Stimulated activated CD4-positive, alpha-beta T cell treated with anti-CD3 and anti-CD28 coated beads, Interleukin-2, amount 100 ng/mL, for 48 hours (primary cell): ENCODE measurements at places on chromosomes 1 and 21.

DNA sequence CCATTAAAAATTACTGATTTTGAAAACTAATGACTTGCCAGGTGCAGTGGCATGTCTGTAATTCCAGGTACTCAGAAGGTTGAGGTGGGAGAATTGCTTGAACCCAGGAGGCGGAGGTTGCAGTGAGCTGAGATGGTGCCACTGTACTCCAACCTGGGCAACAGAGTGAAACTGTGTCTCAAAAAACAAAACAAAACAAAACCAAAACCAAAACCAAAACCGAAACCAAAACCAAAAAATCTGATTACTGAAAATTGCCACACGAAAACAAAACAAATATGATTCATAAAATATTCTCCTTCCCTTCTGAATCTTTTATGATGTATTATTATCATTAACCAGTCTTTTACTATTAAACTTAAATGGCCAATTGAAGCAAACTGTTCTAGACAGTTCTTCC, 74.1 kb downstream of the SERINC2 start:
- DNase-seq, result no peak

- no peak for DNase-seq
Observed at GRCh38 chr1:167301355-167301754, 80.7 kb downstream of the POU2F1 start.

DNA sequence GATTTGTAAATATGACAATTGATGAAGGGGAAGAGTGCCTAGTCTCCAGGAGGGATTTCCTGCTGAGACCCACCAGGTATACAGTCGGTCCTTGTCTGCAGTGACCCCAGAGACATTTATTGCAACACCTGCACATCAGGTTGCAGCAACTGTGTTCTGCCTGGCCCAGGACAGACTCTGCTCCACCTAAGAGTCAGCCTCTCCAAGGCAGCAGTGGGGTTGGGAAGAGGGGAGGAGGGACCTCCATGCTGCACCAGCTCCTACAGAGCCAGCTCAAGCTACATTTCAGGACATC, 120.4 kb upstream of the IRF2BP2 start:
- DNase-seq, result no peak

GRCh38 chr1:55326496-55327243, 111.5 kb upstream of the USP24 start:
- DNase-seq, result no peak
